ENCODE measurements at places on chromosomes 13 and 19.

GRCh38 chr19:12453495-12453894 lies 12.7 kb upstream of the ZNF443 start:
- DNase-seq = no peak

- no peak for DNase-seq
Measured at GRCh38 chr19:3873151-3873550, 4.3 kb upstream of the ZFR2 start.

- DNase-seq = no peak
Measured at GRCh38 chr19:5192568-5192967, 148.0 kb downstream of the PTPRS start.

- DNase-seq = no peak
Measured at GRCh38 chr13:73220966-73221720, 162.3 kb downstream of the KLF5 start.

DNA sequence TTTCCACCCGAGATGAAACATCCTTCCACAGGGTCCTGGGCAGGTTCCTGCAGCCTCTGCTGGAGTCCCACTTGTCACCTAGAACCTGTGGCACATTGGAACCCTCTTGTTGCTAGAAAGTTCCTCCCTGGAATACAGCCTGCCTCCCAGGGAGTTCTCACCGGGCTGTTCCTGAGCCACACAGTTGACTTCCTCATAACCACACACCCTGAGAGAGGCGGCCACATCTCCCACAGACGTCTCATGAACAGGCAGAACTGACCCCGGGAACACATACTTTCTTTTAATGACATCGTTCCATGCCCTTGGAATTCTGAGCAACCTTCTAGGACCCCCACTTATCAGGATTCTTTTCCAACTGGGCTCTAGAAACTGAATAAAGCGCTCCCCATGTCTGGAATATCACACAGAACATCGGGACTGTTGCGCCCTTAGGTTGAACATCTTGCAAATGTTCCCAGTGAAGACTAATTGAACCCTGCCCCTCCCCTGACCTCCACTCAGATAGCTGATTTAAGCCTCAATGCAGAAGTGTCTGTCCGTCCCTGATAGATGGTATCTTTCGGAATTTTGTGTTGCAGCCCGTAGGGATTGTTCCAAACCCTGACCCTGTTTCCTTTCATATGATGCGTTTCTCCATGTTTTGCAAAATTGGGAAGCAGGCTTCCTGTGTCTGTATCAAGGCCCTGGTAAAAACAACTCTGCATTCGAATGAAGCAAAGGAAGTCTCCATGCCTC lies 91.1 kb downstream of the RAB20 start:
- DNase-seq = no peak

GRCh38 chr19:33039108-33039599 lies 25.5 kb downstream of the RHPN2 start:
- no peak for DNase-seq

DNA sequence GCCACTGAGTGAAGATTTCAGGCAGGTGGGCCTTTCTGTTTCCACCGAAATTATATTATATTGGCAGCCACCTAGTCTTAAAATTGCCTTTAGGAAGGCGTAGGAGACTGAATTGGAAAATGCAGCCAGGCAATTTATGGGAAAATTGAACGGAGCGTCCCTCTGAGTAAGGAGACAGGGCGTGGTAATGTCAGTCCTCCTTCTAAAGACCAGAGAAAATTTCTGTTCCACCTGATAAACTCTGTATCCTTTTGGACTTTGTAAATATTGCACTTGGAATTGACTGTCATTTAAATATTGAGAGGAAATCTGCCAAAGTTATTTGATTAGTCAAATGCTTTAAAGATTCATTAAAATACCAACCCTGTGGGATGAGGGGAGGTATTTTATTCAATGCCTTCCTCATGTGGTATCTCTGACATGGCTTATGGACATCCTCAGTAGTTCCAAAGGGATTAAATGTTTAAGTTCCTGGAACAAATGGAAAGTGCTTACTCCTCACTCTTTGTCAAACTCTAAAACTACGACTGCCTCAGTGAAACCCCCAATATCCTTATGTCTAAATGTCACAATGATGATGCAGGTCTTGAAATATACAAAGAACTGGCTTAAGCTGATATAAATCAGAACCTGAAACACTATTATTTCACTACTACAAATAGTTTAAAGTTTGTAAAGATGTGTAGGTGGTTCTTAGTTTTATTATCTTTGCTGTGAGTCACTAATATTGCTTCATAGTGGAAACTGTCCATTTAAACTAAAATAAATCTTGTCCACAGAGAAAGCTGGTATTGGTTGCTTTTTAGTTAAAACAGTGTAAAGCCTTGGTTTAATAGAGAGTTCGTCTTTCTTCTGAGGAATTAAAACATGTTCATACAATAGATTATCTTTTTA lies 203.2 kb downstream of the FGF14 start:
- DNase-seq = no peak

GRCh38 chr13:26867451-26868091 lies 107.0 kb upstream of the GPR12 start:
- no peak for DNase-seq

DNA sequence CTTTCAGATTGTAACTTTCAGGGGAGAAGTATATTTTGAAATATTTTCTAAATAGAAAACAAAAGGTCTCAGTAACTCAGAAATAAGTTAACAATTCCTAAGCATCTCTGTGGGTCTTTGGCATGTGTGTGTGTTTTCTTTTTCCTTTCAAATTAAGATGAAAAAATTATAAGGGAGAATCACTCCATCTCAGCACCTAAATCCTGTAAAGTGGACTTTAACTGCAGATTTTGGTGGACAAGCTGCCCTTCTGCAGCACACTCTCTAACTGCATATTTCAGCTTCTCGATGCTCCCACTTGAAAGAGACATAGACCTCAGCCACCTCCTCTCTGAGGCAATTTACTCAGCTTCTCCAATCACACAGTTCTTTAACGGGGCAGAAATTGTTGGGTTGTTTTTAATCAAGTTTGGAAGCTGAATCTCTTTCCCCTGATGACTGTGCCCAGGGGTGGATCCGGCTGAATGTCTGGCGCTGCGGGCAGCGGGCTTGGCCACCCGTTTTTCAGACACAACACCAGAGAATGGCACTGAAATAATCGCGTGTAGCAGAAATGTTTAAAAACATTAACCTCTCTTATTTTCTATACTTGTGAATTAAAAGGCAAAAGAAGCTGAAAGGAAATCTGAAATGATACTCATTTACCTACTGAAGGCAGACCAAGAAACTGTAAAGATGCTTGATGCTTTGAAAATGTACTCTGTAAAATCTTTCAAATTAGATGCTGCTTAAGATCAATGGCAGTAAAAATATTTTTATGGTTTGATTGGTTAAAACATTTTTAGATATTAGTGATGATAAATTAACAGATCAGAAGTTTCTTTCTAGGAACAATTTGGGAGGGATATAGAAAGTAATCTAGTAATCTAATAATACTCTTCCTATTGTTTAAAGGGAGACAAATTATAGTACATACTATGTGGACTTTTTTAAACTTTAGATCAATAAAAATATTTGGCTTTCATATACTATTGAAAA lies 12.4 kb downstream of the ZIC2 start:
- no peak for DNase-seq

All from GM19239 (cell line).